Activated naive CD4-positive, alpha-beta T cell treated with anti-CD3 and anti-CD28 coated beads, Interleukin-2, amount 50 U/mL, for 72 hours (primary cell): ENCODE measurements at places on chromosomes 4 and X. TPM values are rescaled to one million over a fixed set of nuclear protein-coding genes. Genes with fewer than 3 reads are reported as not detected.

FLNA gene
- total RNA-seq, result 690 TPM

VCX3B gene
- not detected for total RNA-seq

PLK4 gene
- total RNA-seq, result 76.4 TPM

NSUN7 gene
- not detected for total RNA-seq

PPP4R3C gene
- not detected for total RNA-seq

UGT2A3 gene
- total RNA-seq, result not detected

ZCCHC12 gene
- total RNA-seq, result 0.60 TPM

FAM9C gene
- total RNA-seq, result 0.41 TPM

SUPT20HL2 gene
- not detected for total RNA-seq

PQBP1 gene
- total RNA-seq, result 77.2 TPM

ARFIP1 gene
- 9.0 TPM for total RNA-seq

PARM1 gene
- not detected for total RNA-seq

RPS6KA6 gene
- 0.07 TPM for total RNA-seq

NAAA gene
- total RNA-seq, result 22.8 TPM
